ENCODE measurements at places on chromosomes 7 and 10.

- DNase-seq: no peak
Measured at GRCh38 chr10:85642421-85643170, 724.0 kb downstream of the GRID1 start.

- peak; percentile 88 for DNase-seq
Measured at GRCh38 chr10:76547352-76547972, 1090.1 kb downstream of the KCNMA1 start.

DNA sequence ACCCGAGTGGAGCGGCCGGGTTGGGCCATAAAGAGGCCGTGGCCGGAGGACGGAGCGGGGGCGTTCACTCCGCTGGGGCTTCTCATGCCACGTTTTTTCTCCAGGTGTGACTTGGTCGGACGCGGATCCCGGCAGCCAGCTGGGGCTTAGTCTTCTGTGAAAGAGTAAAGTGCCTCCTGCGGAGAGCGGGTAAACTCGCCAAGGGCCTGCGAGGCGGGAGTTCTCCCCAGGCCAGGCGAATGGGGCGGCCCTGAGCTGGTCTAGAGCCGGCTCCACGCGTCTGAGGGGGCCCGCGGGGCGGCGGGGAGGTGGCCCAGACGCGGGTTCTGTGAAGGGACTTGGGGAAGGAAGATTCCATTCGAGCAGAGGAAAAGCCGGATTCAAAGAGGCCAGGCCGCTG lies 86.3 kb upstream of the VIPR2 start:
- DNase-seq: no peak

DNA sequence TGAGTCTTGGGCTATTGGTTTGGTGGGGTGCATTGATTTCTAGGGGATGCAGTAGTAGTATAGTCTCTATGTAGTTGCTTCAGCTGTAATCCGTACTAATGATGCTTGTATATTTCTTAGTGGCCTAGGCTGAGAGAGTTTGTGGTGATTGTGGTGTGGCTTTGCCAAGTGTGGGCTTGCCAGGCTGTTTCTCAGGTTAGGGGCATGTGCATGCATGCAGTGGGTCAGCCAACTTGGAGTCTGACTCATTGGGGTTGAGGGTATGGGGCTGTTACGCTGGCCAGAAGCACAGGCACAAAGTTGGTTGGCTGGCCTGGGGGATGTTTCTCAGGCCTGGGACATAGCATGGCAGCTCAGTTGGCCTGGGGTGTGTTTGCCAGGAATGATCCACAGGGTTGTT lies 25.7 kb upstream of the PLA2G12B start:
- DNase-seq: no peak

- DNase-seq: no peak
Measured at GRCh38 chr10:21724020-21724589, 190.1 kb downstream of the MLLT10 start.

DNA sequence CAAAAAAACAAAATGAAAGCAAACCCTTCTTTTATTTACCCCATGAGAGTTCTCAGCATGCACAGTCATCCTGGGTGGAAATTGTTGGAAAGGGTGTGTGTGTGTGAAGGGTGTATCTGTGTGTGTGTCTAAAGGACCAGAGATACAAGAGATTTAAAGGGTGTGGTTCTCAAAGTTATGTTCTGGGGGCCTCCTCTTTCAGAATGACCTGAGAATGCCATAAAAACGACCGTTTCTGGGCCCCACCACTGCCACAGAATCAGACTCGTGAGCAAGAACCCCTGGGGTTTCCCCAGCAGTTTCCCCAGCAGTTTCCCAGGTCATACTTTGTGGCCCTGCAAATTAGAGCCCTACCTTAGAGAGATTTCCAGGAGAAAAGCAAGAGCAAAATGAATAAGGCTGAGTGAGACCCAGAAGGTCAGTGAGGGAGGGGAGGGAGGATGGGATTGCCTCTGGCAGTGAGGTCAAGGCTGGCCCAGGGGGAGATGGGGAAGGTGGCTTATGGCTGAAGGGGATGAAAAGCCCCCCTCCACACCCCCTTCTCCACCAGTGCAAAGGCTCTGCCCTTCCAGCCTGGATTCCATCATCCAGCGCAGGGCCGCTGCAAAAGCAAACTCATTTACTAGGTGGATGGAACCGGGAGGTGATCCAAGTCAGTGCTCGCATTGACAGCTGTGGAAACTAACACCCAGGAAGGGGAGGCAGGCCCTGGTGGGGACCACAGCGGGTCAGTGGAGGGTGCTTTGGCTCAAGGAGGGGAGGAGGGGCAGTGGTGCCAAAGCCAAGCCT lies 10.2 kb downstream of the PYROXD2 start:
- no peak for DNase-seq

GRCh38 chr10:71472912-71473311 lies 76.2 kb downstream of the CDH23 start:
- DNase-seq: no peak

DNA sequence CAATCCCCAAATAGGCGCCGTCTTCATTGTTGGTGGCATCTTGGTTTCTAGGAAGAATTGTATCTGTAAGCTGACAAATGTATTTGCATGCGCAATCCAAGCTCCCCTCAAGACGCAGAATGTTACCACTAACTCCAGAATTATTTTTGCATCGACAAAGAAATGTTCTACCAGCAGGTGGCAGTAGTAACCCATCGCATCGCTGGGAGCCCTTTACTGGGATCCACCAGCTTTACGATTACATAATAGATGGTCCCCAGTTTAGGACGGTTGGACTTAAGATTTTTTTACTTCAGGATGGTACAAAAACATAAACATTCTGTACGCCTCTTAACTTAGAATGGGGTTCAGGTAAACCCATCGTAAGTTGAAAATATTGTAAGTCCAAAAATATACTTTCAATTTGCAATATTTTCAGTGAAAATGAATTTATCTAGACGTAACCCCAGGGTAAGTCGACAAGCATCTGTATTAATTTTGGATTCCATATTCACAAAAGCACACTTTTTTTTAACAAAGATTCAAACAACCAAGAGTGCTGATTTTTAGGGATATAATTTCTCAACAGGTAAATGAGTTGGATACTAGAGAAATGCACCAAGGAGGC lies 114.0 kb upstream of the COBL start:
- DNase-seq: peak; percentile 63

DNA sequence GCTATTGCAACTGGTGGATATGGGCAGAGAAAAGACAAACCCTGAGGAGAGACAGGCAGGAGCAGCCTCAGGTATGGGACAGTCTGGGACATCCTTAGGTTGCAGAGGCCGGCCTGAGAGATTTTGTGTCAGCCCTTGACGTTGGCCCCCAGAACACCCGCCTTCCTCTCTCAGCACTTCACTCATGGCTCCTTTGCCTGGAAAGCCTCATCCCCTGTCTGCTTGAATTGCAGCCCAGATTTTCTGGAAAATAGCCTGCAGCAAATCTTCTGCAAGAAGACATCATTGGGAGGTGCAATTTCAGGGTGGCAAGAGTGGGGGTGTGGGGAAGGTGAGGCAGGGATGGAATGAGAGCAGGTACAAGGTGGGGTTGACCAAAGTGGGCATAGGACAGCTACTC lies 2.2 kb upstream of the FRMD4A start:
- no peak for DNase-seq

DNA sequence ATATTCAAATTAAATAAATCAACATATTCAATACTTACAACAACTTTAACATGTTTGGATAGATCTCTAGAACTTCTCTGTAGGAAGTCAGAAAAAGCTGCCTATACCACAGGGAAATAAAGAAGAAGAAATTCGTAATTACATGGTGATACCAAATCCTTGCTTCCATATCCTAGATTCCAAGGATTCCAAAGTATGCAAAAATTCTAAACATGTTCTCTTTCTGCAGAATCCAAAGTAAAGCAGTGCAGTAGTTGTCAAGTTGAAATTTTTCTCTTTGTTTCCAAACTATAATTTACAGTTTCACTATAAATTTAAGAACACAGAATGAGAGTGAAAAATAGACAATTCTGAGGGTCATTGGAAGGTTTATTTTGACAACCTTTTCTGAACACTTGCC lies 233.7 kb upstream of the PTN start:
- no peak for DNase-seq

- DNase-seq: no peak
Measured at GRCh38 chr7:115058726-115059125, 136.8 kb downstream of the MDFIC start.

DNA sequence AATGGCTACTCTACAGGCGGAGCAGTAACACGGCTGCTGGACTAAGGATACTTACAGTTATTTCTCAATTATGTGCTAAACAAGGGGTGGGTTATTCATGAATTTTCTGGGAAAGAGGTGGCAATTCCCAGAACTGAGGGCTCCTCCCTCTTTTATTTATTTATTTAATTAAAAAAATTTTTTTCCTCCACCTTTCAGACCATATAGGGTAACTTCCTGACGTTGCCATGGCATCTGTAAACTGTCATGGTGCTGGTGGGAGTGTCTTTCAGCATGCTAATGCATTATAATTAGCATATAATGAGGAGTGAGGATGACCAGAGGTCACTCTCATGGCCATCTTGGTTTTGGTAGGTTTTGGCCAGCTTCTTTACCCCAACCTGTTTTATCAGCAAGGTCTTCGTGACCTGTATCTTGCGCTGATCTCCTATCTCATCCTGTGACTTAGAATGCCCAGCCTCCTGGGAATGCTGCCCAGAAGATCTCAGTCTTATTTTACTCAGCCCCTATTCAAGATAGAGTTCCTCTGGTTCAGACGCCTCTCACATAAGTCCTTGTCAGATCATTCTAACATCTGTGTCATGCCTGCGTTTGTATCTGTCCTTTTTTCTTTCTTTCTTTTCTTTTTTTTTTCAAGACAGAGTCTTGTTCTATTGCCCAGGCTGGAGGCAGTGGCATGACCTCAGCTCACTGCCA lies 15.9 kb upstream of the STOX1 start:
- DNase-seq: no peak

DNA sequence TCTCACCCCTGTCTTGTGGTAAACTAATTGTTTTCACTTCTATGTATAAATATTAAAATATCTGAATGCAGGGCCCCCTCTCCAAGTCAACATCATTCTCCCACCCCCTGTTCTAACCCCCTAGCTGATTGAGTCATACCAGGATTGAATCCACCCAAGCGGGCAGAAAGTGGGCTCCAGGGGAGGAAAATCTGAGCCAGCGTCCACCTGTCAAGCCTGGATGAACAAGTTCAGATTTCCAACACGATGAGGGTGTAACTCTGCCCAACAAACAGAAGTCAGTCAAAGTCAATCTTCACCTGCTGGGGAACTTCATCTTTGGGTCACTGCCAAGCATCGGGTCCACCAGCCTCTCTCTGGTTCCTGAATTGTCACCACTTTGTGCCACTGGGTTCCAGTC lies 162.9 kb upstream of the CELF2 start:
- no peak for DNase-seq

DNA sequence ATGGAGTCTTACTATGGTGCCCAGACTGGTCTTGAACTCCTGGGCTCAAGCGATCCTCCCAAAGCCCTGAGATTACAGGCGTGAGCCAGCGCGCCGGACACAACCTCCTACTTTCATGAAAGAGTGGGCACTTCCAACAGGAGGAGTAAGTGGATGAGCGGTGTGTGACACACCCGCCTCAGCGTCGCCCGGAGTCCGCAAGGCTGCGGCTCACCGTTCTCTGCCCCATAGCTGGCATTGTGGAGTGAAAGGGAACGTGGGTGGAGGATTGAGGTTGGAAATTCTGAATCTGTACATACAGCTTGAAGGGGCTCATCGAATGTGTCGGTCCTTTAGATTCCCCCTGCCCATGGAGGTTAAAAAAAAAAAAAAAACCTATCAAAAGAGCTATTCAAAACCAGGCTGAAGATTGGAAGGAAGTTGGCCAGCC lies 524 bp upstream of the PRXL2A start:
- DNase-seq: peak; percentile 49

DNA sequence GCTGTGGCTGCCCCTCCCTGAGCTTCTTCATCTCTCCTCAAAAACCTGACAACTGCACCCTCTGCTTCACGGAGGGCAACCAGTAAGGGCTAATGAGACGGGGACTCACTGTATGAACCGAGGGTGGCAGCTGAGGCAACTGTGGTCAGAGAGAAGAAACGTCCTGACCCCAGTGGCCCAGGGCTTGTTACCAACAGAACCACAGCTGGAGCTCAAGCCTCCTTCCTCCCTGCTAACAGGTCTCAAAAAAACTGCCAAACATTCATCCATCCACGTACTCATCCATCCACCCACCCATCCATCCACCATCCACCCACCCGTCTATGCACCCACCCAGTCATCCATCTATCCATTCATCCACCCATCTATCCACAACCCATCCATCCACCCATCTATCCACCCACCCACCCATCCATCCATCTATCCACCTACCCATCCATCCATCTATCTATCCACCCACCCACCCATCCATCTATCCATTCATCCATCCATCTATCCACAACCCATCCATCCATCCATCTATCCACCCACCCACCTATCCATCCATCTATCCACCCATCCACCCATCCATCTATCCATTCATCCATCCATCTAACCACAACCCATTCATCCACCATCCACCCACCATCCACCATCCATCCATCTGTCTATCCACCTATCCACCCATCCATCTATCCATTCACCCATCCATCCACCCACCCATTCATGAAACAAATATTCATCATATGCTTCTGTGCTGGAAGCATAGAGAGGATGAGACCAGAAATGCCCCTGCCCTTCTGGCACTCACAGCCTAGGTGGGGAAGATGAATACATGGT lies 111.7 kb downstream of the PDGFA start:
- DNase-seq: no peak

DNA sequence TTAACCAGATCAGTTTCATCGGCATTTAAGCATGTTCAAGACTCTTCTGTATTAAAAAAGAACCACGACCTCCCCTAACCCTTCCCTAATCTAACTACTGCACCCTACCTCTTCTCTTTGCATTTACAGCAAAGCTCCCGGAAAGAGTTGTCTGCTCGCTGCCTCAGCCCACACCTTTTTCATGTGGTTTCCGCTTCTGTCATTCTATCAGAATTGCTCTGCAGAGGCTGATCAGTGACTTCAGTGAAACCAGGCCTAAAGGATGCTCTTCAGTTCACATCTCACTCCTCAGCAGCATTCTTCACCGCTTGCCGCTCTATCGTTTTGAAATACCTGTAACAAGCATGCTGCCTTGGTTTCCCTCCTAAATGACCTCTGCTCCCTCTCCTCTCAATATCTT lies 160.9 kb downstream of the SDK1 start:
- DNase-seq: no peak
